ENCODE measurements at places on chromosomes 3 and 15. TPM values are rescaled to one million over a fixed set of nuclear protein-coding genes. Genes with fewer than 3 reads are reported as not detected.

Gene PRR23A
- not detected for total RNA-seq

- peaks cover 7% of the 10 kb centered on the region for H3K27me3 ChIP-seq
- DNase-seq, result no peak
- no peaks in the 10 kb centered on the region for H3K4me1 ChIP-seq
- H3K27ac ChIP-seq, result no peak overlapping the region
- H3K4me3 ChIP-seq, result no peak overlapping the region
Observed at GRCh38 chr3:102361101-102361500, 73.7 kb upstream of the ZPLD1 start.

Gene RFT1
- 21.4 TPM for total RNA-seq

DNA sequence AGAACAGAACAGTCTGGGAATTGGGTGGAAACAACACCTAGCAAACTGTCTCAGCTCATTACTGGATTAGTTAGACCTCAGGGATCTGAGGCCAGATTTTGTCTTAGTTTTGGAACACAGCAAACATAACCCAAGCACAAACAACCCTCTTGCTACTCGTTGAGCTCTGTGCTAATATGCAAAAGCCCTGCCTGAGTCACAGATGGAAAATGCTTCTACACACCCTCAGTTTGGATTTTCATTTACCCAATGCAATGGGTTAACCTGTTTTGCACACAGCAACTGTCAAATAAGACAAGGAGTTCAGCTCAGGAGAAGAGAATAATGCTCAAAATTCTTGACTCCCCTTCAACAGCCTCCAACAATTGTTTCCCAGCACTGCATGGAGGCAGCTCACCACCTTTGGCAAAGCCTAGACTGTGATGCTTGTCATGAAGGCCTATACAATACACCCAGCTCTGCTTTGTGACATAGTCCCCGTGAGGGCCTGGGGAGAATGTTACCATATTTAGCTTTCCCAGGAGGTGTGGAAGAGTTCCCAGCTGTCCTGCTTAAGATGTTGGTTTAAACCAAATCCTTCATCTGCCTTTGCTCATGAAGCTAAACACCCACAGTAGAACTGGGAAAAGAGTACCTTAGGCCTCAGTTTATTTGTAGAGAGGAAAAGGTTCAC lies 68.9 kb upstream of the MNS1 start:
- H3K4me1 ChIP-seq, result no peaks in the 10 kb centered on the region
- peaks cover 4% of the 10 kb centered on the region for H3K27me3 ChIP-seq
- no peak overlapping the region for H3K4me3 ChIP-seq

Gene TMEM158
- 15.0 TPM for total RNA-seq

Gene TNNC1
- total RNA-seq, result 0.60 TPM

DNA sequence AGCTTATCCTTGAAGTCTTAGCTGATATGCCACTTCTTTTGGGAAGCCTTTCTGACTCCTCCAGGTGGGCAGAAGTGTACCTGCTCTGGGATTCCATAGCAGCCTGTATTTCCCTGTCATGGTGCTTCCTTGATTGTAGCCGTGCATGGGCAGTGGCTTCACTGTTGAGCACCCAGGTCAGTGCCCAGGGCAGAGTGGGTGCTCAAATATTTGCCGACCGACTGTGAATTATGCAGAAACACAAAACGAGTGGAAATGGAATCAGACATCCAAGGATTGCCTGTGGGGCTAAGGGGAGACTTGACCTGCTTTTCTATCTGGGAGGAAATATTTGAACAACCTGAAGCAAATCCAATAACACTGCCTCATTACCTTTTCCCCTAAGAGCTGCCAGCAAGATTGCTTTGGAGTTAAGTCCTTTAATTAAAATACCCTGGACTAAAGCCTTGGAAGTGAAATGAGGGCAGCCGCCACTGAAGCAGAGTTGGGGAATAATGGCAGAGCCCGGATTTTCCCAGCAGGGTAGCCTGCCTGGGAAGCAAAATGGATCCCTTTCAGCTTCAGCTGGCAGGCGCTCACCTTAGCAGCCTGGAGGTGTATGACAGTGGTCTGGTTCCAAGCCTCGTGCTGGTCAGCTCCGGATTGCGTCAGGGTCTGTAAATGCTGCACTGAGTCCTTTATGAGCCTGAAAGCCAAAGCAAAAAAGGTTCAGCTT lies 14.9 kb downstream of the ACOX2 start:
- peaks cover 32% of the 10 kb centered on the region for H3K4me1 ChIP-seq
- DNase-seq, result no peak
- H3K27me3 ChIP-seq, result no peaks in the 10 kb centered on the region
- no peak overlapping the region for H3K27ac ChIP-seq
- no peaks in the 10 kb centered on the region for H3K36me3 ChIP-seq

Gene PP2D1
- not detected for total RNA-seq

- peaks cover 3% of the 10 kb centered on the region for H3K27me3 ChIP-seq
- no peak overlapping the region for H3K27ac ChIP-seq
- DNase-seq, result no peak
- H3K4me3 ChIP-seq, result no peak overlapping the region
- no peaks in the 10 kb centered on the region for H3K36me3 ChIP-seq
- peaks cover 16% of the 10 kb centered on the region for H3K4me1 ChIP-seq
Observed at GRCh38 chr15:40591389-40591788, 2.7 kb upstream of the KNL1 start.

GRCh38 chr3:150912501-150912900 lies 7.3 kb upstream of the MINDY4B start:
- H3K27ac ChIP-seq, result no peak overlapping the region
- H3K36me3 ChIP-seq, result no peaks in the 10 kb centered on the region
- H3K4me1 ChIP-seq, result no peaks in the 10 kb centered on the region
- H3K4me3 ChIP-seq, result no peak overlapping the region
- H3K27me3 ChIP-seq, result peaks cover 51% of the 10 kb centered on the region

Gene RLBP1
- not detected for total RNA-seq

Gene TMCO5A
- total RNA-seq, result not detected

- peaks cover 11% of the 10 kb centered on the region for H3K4me1 ChIP-seq
- peaks cover 25% of the 10 kb centered on the region for H3K36me3 ChIP-seq
- no peaks in the 10 kb centered on the region for H3K27me3 ChIP-seq
- H3K27ac ChIP-seq, result peak overlapping the region; percentile 38
- no peak for DNase-seq
Observed at GRCh38 chr3:49997862-49998261, 57.9 kb downstream of the RBM6 start.

Gene SHISA5
- total RNA-seq, result 211 TPM

DNA sequence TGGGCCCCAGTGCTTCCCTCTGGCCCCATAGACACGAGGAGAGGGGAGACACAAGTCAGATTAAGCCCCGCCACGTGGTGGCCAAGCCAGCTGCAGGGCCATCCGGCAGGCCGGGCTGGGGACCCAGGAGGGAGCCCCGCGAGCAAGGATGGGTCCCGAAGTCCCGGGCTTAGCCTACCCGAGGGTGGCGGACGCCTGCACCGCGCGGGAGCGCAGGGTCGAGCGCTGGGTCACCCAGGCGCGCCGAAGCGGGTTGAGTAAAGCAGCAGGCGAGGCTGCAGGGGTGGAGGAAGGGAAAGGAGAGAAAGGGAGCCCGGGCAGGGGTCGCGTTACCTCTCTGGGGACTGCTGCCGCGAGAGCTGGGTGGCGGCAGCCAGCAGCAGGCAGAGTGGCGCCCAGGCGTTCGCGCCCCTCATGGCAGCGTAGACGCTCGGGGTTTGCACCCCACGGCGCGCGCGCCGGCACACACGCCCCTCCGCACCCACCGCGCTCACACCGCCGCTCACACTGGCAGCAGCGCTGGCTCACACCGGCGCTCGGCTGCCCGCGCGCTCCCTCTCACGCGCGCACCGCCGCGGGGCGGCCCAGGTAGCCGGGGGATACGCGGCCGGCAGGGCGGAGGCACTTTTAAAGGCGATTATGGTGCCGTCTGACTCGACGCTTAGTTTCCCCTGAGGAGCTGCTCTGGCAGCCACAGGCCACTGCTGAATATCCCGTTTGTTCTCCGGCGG lies at the start of gene PCOLCE2:
PCOLCE2 (minus strand) TSS at position 603 of the 731 bp plus-strand sequence; CDS start at position 416, 187 bp downstream.
- peak within 1 kb of the TSS; percentile 52 for H3K27ac ChIP-seq
- DNase-seq, result peak; percentile 86
- no peaks in the 10 kb centered on the region for H3K36me3 ChIP-seq
- peaks cover 10% of the 10 kb centered on the region for H3K4me1 ChIP-seq
- H3K4me3 ChIP-seq, result peak within 1 kb of the TSS; percentile 81

DNA sequence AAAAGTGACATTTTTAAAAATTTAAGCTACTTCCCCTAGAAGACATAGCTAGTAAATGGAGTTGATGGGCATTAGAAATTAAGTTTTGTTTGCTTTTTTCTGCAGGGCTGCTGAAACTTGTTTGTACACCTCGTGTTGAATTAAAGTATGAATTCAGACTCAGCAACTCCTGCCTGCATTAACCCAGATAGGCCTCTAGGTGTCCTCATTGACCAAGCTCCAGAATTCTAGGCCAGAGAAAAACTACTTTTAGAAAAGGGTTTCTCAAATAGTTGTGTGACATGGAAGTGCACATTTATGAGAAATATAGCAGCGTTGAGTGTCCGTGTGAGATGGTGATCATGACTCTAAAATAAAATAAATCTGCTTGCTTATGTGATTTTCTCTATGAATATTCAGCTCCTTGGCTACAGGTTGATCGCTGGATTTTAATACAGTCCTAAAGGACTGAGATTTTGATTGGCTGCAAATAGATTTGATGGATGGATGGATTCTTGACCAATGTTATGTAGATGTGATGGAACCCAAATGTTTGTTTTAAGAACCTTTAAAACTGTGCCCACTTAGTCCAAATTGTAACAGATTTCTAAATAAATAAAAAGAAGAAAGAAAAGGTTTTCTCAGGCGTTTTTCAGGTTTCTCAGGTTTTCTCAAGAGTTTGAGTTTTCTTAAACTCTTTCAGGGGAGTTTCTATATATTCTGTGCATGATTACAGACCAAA lies 39.4 kb upstream of the LMOD3 start:
- H3K4me3 ChIP-seq, result no peak overlapping the region
- no peaks in the 10 kb centered on the region for H3K27me3 ChIP-seq
- H3K36me3 ChIP-seq, result no peaks in the 10 kb centered on the region
- no peaks in the 10 kb centered on the region for H3K4me1 ChIP-seq
- no peak overlapping the region for H3K27ac ChIP-seq

Gene CPN2
- not detected for total RNA-seq

- DNase-seq, result no peak
- H3K4me3 ChIP-seq, result no peak overlapping the region
- H3K27ac ChIP-seq, result no peak overlapping the region
- H3K27me3 ChIP-seq, result no peaks in the 10 kb centered on the region
Observed at GRCh38 chr3:129614927-129615363, 8.5 kb upstream of the PLXND1 start.

DNA sequence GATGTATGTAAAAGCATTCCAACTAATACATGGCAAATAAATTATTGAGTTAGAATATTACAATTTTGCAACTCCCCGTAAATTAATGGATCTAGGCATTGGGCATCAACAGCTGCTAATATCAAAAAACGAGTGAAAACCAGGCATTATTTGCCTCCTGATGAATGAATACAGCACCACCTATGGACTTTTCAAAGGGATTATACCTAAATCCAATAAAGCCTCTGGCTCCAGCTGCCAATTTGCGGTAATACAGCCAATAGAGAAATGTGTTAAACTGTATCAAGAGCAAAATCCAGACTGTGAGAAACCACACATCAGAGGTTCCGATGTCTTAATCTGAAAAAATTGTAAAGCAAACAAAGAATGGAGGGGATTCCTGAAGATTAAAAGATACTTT lies 16.3 kb upstream of the A4GNT start:
- no peak for DNase-seq
- H3K27me3 ChIP-seq, result peaks cover 39% of the 10 kb centered on the region
- no peak overlapping the region for H3K4me3 ChIP-seq
- no peak overlapping the region for H3K27ac ChIP-seq
- no peaks in the 10 kb centered on the region for H3K4me1 ChIP-seq

DNA sequence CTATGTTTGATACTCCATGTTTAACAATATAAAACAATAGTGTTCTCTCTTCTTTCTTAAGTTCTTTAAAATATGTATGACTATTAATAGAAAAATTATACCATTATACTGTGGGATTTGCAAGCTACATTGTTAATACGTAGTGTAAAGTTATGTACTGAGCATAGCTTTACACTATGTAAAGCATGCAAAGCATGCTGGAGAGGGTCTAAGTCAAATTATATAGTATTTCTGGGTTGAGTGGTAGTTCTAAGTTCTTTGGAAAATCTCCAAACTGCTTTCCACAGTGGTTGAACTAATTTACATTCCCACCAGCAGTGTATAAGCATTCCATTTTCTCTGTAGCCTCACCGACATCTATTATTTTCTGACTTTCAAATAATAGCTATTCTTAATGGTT lies 253.0 kb downstream of the RAP2B start:
- no peak overlapping the region for H3K4me3 ChIP-seq
- DNase-seq, result no peak
- H3K27me3 ChIP-seq, result peaks cover 15% of the 10 kb centered on the region
- H3K4me1 ChIP-seq, result peaks cover 5% of the 10 kb centered on the region
- H3K27ac ChIP-seq, result no peak overlapping the region

Gene CLSTN2
- total RNA-seq, result 143 TPM

Measured in osteocyte (in vitro differentiated cells).